Stimulated activated CD4-positive, alpha-beta T cell treated with anti-CD3 and anti-CD28 coated beads, TNF-alpha, amount 100 ng/mL, for 1 hour (primary cell): ENCODE measurements at places on chromosomes 7 and 10.

DNA sequence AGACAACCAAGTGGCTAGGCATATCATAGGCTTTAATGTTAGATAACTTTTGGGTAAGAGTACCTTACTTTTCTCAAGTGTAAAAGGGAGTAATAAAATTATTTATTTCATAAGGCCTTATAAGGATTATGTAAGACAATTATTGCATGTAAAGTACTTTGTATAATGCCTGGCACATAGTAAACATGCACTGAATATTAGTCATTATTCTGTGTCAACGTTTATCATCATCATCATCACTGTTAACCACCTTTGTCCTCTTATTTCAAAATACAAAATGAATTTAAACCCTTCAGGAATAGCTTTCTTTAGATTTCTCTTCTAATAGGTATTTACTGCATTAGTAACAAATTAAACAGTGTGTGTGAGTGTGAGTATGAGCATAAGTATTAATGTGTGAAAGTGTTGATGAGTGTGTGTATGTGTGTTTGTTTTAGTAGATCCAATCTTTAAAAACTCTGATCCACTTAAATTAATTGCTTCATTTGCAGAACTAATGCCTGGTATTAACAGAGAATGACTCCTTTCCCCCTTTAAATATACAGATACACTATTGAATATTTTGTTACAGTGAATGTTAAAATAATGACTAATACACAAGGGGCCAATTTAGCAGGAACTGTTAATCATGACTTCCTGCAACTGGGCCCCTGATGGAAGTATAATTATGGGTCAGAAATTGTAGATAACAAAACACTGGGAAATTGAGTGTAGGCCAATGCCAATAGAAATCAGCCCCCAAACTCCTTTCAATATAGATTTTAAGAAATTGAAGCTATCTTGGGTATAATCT, 213.3 kb upstream of the FZD8 start:
- no peak for DNase-seq

DNA sequence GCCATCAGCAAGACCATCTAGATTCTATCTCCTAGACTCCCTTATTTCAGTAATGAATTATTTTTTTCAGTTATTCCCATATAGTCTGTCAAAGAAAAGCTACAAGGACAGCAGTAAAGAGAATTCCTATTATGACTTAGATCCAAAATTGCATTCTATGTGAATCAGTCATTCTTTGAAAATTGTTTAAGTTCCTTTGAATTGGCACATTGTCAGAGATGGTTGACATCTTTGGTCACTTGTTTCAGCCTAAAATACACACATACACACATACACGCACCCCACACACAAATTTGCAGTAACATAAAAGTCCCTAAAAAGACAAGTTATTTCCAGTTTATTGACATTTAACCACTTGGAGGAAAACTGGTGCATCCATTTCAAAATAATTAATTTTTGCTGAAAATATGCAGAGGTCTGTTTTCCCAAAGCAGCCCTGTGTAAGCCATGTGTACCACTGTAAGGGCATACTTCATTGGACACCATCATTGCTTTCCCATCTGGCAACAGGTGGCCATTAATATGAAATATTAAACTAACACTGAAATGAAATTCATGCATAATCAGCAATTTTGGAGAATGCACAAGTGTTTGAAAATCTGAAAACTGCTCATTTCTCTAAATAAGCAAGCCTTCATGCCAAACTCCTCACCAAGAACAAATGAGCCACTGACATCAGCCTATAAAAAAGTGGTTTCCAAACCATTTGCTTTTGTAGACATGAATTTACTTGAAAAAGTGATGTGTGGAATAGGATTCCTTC, 121.7 kb upstream of the COL1A2 start:
- no peak for DNase-seq

DNA sequence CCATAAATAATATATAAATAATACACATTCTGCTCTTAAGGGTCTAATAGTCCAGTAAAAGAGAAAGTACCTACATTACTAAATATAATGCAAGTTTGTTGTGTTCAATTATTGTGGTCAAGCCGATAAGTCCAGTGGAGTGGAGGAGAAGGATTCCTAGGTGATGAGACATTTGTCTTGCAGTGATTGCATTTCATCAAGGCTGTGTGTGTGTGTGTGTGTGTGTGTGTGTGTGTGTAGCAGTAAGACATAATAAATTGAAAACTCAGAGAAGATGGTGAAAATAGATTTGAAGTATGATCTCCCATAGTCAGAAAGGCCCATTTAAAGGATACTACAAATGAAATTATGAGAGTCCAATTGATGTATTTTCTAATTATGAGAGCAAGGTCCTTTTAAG, 192.5 kb upstream of the SEMA3C start:
- DNase-seq: no peak

DNA sequence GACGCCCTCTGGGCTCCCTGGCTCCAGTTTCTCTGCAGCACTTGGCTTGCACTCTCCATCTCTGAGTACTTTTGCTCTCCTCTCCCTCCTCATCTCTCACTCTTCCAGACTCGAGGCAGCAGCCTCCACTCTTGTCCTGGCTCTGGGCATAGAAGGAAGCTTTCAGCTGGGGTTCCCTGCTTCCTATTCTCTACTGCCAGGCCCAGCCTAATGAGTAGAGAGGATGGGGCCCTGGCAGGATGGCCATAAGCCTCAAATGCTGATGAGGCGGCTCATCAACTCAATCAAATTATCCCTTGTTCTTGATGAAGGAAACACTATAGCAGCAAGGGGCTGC, 55.8 kb downstream of the NEURL1 start:
- DNase-seq: no peak
